ENCODE measurements at places on chromosomes 3 and 15.
A peak's percentile ranks its signal among the peaks of the same experiment; 100 is the strongest.

DNA sequence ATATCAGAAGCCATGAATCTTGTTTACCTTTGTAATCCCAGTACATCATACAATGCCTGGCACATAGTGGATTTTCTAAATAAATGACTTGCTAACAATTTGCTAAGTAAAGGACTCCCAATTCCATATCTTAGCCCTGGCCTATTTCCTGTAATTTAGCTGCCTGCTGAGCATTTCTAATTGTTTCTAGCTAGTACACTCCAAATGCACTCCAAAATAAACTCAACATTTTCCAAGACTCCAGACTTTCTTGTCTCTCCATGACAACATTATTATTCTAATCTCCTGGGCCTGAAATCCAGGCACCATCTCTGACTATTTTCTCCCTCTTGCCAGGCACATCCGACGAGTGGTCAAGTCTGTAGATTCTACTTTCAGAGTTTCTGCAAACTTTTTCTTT lies 773.5 kb downstream of the SQOR start:
- DNase-seq, result no peak

DNA sequence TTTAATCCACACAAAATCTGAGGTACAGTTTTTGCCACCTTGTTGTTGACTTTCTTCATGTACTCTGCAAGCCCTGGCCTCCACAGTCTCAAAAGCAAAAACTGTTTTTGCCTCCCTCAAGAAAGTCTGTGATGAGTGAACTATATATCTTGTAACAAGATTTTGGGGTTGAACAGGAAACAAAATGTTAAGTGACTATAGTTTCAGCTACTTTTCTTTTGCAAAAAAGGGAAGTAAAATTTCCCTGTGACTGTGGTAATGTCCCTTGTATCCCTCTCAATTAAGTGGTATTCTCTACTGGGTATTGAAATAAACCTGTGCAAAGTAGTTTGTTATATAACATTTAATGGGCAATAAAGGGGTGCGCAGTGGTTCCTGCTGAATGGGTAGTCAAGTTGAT lies 21.3 kb upstream of the SCAANT1 start:
- peak; percentile 73 for DNase-seq

DNA sequence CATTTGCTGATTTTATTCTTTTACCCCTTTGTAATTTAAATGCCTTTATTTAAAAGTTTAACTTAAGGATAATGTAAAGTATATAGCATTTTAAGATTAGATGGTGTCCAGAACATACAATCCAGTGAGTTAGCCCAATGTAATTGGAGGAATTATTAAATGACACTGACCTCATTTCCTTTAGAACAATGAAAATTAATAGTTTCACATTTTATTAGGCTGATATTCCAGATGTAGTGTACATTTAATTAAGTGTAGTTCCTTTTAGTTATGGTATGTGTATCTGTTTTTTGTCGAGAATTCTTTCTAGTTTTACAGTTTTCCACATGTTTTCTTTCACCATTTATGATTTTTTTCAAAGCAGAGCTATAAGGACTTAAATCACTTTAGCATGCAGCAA lies 75.8 kb downstream of the RSRC1 start:
- DNase-seq, result no peak

- DNase-seq, result no peak
These were observed 33.7 kb upstream of the TTBK2 start for GRCh38 chr15:42954291-42954690.

- no peak for DNase-seq
These were observed 109.0 kb upstream of the ADAMTS9 start for GRCh38 chr3:64796607-64797399.

- no peak for DNase-seq
These were observed 9.2 kb downstream of the CCDC14 start for GRCh38 chr3:123951522-123952447.

DNA sequence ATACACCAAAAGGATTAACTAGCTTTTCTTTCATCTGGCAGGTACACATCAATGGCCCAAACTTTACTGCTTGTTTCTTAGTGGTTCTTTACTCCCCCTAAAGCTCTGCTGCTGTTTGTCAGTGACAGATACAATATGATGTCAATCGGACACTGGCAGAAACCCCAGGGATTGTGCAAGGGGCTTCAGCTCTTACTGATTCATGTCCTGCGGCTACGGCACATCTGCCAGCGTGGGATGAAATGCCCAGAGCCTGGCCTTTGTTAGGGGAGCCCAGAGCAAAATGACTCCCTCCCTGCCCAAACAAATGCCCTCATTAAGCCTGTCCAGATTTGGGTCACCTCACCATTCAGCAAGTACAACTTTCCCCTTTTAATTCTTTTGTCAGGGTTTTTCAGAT lies 28.3 kb downstream of the SRP14 start:
- peak; percentile 69 for DNase-seq

- no peak for DNase-seq
These were observed 595.8 kb downstream of the NLGN1 start for GRCh38 chr3:173993299-173993698.

GRCh38 chr3:160447544-160447943 lies 2.0 kb downstream of the TRIM59 start:
- peak; percentile 7 for DNase-seq

- peak; percentile 90 for DNase-seq
These were observed 263.3 kb downstream of the ABHD5 start for GRCh38 chr3:43953814-43954692.

DNA sequence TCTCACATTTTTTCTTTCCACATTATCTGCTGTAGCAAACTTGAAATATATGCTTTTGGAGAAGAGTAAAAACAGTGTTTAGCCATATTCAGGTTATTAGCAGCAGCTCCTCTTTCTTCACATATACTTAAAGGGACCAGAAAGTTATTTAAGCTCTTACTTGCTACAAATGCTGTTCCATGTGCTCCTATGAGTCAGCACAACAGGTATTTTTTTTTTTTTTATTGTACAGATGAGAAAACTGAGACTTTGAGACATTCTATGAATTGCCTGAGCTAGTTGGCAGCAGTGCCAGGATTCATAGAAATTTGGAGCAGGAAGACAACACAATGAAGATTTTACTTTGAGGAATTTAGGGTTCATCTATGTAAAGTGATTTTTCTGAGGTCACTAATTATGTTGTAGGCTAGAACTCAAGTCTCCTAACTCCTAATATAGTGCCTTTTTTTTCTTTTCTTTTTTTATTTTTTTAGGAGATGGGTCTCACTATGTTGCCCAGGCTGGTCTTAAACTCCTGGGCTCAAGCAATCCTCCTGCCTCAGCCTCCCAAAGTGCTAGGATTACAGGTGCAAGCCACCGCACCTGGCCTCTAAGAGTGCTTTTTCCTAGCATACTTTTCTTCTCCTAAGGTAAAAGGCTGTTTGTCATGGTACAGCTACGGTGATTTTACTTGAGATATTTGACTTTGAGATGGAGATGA lies 23.6 kb downstream of the SETD5 start:
- DNase-seq, result no peak

DNA sequence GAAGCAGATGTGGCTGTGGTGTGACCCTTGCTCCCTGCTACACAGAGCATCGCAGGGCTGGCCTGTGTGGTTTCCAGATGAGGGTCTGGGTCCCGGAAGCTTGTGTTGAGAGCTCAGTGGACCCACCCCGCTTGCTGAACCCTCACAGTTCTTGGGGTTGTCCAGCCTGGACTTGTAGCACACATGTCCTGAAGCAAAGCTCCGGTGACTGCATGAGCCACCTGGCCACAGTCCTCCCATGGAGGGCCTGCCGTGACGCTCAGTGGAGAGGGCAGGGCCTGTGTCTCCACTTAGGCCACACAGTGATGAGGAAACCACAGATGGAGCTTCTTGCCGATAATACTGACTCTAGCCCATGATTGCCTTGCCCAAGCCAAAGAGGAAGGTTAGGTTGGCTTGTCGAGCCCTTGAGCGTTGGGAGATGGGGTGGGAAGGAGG lies 62.6 kb downstream of the RGMA start:
- peak; percentile 13 for DNase-seq

DNA sequence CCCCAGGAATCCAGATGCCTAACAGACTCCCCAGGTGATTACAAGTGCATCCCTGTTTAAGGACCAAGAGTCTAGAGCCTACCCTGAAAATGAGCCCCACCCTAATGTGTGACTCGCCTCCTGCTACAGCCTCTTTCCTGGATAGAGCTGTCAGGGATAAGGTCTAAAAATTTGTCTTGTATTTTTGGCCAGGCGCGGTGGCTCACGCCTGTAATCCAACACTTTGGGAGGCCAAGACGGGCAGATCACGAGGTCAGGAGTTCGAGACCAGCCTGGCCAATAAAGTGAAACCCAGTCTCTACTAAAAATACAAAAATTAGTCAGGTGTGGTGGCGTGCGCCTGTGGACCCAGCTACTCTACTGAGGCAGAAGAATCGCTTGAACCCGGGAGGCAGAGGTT lies 11.2 kb downstream of the TMC3 start:
- no peak for DNase-seq

DNA sequence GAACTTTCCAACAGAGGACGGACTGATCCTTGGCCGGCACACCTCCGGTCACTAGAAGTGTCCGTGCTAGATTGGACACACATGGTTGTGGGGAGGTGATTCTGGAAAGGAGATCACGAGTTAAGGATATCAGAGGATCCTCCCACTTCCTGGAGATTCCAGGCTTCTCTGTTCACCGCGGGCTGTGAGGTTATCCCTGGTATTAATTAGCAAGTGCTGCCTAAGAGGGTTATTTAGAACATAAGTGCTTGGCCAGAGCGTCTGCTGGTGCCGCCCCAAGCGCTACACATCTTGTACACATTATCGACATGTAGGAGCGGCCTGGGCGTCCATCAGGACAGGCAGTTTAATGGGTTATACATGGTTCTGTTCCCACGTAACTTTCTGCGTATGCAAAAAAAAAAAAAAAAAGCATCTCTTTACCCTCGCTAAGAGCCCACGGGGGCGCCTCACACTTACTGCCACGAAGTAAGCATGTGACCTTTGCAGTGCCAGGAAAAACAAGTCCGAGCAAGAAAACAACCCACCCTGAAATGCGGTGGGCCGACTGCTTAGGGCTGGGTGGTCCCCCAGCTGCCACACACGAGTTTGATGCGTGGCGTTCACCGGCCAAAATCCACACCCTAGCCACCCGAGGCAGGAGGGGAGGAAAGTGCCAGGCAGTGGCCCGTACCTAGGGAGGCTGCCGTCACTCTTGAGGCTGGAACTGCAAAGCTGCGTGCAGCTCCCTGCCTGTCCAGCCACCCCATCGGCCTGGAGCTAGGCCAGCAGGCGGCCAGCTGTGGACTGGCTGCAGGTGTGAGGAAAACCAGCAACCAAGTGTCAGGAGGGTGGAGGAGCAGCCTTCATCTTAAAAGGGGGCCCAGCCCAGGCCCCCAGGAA lies 78.0 kb downstream of the CPN2 start:
- no peak for DNase-seq

- peak; percentile 53 for DNase-seq
These were observed 21.4 kb upstream of the NR2C2 start for GRCh38 chr3:14925729-14926591.

GRCh38 chr15:29785642-29786041 lies 36.6 kb downstream of the TJP1 start:
- no peak for DNase-seq

- DNase-seq, result no peak
These were observed 20.4 kb upstream of the PCOLCE2 start for GRCh38 chr3:142909282-142909681.

DNA sequence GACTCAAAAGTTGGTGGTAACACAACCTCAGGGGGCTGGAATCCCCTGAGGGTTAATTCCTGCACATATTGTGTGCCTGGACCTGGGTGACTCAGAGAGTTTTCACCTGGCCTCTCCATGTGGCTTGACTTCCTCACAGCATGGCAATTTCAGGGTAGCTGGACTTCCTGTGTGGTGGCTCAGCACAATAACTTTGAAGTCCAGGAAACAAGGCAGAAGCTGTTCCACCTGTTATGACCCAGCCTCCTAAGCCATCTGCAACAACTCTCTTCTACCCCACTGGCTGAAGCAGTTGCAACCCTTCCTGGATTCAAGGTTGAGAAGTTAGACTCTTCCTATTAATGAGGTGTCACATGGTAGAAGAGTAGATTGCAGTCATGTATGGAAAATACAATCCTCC lies 58.4 kb downstream of the EDEM1 start:
- DNase-seq, result no peak

DNA sequence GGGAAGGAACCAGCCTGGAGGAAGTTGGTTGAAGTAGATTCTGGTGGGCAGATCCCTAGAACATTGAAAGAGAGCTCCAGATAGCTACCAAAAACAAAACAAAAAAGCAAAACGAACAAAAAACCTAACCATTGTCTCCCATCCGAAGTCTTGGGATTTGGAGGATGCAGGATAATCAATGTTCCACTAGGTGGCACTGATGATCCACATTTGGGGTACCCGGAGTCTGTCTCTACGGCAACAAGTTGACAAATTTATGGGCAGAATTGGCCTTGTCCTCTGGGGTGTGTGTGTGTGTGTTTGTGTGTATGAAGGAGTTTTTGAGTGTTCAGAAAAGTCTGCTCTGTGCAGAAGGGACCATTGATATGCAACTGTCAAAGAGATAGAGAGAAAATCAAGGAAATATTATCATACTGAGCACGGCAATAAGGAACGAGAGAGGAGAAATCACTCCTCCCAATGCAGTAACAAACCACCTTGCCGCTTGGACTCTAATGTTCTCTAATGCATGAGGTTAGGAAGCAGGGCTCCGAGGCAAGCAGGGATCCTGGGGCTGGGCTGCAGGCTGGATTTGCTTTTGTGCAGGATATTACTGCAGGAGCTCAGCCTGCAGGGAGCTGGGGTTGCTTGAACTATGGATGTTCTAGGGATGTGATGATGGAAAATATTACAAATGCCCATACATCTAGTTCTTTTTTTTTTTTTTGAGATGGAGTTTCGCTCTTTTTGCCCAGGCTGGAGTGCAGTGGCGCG lies 59.8 kb upstream of the KLHL25 start:
- peak; percentile 67 for DNase-seq

- no peak for DNase-seq
These were observed 15.9 kb downstream of the LMCD1 start for GRCh38 chr3:8517487-8517886.

DNA sequence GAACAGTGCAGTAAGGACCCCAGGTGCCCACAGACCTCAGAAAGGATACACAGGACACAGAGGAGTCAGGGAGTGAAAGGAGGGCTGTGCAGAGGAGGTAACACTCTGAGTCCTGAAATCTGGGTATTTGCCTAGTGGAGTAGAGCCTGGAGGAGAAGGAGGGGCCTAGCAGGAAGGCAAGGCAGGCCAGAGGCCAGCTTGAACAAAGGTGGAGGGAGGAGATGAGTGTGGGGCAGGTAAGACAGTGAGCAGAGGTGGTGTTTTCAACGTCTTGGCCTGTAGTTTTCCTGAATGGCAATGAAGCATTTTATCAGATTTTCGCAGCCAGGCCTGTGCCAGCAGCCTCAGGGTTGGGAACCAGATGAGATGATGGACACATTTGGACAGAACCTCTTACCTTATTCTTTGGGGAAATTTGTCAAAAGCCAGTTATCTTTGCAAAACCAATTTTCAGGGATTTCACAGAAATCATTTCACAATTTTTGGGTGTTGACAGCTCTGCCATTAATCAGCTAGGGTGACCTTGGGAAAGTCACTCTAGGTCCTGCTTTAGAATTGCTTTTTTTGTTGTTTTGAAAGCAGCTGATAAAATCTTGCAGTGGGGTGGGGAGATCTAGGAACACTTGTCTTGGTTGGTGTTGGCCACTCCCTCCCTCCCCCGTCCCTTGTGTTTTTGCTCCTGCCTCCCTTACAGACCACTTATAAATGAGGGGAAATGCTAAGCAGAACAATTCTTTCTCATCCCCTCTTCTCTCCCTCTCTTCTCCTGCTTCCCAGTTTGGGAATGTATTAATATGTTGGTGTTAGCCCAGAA lies 38.4 kb downstream of the SPSB4 start:
- DNase-seq, result no peak
